ENCODE measurements at places on chromosomes 16 and 17.
A peak's percentile ranks its signal among the peaks of the same experiment; 100 is the strongest.

DNA sequence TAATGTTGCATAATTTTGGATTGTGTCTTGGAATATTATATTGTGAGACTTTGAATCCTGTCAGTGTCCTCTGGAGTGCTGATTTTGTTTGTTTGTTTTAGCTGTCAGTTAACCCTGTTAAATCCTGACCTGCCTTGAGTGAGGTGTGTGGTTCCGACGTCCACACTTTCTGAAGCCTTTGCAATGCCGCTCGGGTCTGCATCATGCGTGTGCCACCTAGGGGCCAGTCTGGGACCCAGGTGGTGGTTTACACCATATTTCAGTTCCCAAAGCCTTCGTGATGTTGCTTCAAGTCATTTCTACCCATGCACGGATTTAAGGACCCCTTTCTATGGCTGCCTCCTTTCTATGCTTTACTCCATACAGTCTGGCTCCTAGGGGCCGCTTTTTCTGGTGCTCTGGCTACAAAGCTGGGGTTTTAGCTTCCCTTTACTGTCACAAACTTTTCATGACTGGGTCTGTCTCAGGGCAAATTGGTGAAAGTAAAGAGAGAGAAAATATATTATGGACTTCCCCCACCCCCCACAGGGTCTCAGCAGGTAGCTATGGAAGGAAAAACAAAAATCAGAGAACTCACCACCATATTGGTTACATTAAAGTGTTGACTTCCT, 11.4 kb upstream of the OR4D1 start:
- DNase-seq: peak; percentile 60

DNA sequence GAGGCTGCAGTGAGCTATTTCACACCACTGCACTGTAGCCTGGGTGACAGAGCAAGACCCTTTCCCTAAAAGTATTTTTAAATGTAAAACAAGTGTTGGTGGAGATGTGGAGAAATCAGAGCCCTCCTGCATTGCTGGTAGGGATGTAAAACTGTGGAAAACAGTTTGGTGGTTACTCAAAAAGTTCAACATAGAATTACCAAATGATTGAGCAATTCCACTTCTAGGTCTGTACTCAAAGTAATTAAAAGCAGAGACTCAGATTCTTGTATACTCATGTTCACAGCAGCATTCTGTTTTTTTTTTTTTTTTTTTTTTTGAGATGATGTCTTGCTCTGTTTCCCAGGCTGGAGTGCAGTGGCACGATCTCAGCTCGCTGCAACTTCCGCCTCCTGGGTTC, 141.8 kb downstream of the PITPNC1 start:
- peak; percentile 17 for DNase-seq

GRCh38 chr16:68234188-68235107, 1.5 kb downstream of the ESRP2 start:
- DNase-seq: peak; percentile 86

- DNase-seq: no peak
These were observed 20.3 kb downstream of the SPNS3 start for GRCh38 chr17:4453812-4454591.

DNA sequence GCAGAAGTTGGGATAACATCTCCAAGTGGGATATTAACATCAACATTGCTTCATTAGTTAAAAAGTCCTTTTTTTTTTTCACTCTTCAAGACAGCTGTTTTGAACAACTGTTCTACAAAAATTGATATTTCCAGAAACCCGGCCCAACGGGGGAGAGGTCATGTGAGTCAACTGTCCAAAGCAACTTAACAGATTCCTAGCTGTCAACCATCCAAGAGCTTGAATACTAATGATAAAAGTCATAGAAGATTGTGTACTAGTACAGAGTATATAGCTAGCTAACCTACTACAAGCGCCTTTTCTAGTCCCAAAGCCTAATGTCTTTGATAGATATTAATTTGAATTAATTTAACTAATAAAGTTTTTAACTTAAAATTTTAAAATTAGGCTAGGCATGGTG, 172.0 kb downstream of the CYB561 start:
- DNase-seq: no peak

DNA sequence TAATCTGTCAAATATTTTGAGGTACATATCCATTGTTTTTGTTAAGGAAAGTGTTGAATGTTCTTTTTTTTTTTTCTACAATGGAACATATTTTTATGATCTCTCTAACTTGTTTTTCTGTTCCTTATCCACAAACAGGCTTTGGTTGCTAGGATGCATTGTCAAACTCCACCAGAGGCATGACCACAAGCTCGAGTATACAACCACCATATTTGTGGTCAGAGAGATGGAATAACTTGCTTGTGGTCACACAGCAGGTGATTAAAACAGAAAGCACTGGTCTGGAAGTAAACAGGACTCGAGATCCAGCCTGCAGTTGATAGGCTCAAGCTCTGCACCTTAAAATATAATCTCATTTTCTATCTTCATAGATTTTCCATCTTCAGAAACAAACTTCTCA, 105.8 kb upstream of the ADAMTS18 start:
- no peak for DNase-seq

- DNase-seq: no peak
These were observed 30.4 kb upstream of the IL34 start for GRCh38 chr16:70615945-70616344.

- no peak for DNase-seq
These were observed 86.3 kb upstream of the TNRC6C start for GRCh38 chr17:77872199-77872598.

- DNase-seq: peak; percentile 80
These were observed 394 bp upstream of the NME4 start for GRCh38 chr16:396605-397004.
